Cortex of kidney (tissue), 1 donor: ENCODE measurements at places on chromosomes 12 and 14.

GRCh38 chr12:72658615-72659014 lies 386.4 kb downstream of the TRHDE start:
- DNase-seq, result no peak

- no peak for DNase-seq
Observed at GRCh38 chr12:71892059-71892458, 46.6 kb upstream of the TPH2 start.

- DNase-seq, result no peak
Observed at GRCh38 chr14:38716926-38717325, 386.1 kb downstream of the SEC23A start.

- DNase-seq, result no peak
Observed at GRCh38 chr12:87274594-87275245, 754.5 kb downstream of the C12orf50 start.

DNA sequence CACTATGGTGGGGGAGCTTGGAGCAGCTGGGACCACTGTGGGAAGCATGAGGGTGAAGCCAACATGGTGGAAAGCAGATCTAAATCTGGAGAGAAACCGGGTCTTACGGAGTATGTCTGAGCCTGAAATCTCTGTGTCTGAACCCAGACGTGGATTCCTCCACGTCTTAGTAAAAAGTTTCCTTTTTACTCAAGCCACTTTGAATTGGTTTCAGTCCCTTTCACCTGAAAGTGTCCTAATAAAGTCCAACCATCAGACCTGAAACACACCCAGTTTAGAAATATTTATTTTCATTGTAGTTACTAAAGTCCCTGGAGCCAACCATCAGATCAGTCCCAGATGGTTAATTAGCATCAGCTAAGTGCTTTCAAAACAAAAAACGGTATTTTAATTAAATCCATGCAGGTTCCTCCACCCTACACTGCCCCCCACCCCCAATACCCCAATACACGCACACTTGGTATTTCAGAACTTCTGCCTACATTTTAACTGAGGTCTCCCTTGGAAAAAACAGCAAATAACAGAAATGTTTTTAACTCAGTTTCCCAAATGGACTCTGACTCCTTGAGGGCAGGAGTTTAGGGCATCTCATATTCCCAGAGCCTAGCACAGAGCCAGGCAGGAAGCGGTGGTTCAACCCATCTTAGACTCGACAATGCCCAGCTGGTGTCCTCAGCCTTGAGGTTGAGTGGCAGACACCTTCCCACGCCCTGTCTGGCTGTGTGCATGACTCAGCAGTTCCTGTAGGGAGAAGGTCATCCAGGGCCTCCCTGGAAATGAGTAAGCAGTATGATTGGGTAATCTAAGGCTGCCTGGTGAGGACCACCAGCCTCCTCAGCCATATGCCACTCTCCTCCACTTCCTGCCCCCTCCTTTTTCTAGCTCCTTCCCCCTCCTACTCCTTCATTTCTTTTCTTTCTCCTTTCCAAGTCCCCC lies 175.8 kb downstream of the TTC8 start:
- no peak for DNase-seq

DNA sequence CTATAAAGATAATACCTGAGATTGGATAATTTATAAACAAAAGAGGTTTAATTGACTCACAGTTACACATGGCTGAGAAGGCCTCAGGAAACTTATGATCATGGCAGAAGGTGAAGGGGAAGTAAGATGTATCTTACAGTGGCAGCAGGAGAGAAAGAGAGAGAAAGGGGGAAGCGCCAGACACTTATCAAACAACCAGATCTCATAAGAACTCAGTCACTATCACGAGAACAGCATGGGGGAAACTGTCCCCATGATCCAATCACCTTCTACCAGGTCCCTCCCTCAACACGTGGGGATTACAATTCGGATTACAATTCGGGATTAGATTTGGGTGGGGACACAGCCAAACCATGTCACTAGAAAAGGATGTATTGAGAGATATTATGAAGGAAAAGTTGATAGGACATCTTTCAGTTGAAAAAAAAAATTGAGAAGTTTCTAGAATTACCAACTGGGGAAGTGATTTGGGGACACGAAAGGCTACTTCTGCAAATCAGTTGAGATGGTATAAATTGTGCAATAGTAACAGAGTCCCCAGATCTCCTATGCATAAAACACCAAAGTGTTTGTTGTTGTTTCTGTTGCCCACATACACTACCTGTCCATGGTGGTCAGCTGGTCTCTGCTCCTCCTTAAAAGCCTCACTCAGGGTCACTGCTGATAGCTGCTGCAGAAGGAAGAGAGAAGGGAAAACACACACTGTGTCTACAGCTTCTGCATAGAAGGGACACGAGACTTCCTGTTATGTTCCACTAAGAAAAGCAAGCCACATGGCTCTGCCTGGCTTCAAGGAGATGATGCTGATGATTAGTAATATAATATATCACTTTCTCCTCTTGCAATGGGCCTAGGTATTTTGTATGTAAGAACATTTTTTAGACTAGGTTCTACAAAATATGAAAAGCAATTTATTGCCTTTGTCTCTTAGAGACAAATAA lies 465.5 kb downstream of the PDZRN4 start:
- no peak for DNase-seq

DNA sequence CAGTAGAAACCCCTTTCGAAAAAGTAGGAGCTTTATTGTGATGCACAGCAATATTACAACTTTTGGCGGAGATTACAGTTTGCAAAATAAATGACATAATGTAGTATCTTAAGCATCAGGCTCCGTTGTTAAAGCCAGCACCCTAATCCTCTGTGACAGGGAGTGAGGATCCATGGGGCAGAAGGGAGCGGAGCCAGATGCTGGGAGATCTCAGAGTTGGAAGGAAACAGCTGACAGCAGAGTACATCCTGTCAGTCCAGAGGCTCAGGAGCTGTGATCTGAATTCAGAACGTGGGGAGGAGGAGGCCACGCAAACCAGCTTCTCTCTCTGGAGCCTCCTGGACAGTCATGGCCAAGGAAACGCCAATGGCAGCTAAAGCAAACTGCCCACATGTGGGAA lies 55.7 kb downstream of the TMTC1 start:
- DNase-seq, result no peak

DNA sequence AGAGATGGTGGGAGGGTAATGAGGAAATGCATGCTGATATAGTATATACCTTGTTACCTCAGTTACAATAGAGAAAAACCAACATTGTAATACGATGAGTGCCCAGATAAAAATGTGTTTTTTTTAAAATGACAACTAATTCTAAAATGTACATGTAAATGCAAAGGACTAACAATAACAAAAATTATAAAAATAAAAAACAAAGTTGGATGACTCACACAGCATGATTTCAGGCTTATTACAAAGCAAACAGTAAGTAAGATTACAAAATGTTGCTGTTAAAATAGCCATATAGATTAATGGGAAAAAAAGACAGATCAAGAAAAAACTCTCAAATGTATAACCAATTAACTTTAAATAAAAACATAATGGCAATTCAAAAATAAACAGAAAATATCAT lies 1099.4 kb downstream of the FSCB start:
- DNase-seq, result no peak

DNA sequence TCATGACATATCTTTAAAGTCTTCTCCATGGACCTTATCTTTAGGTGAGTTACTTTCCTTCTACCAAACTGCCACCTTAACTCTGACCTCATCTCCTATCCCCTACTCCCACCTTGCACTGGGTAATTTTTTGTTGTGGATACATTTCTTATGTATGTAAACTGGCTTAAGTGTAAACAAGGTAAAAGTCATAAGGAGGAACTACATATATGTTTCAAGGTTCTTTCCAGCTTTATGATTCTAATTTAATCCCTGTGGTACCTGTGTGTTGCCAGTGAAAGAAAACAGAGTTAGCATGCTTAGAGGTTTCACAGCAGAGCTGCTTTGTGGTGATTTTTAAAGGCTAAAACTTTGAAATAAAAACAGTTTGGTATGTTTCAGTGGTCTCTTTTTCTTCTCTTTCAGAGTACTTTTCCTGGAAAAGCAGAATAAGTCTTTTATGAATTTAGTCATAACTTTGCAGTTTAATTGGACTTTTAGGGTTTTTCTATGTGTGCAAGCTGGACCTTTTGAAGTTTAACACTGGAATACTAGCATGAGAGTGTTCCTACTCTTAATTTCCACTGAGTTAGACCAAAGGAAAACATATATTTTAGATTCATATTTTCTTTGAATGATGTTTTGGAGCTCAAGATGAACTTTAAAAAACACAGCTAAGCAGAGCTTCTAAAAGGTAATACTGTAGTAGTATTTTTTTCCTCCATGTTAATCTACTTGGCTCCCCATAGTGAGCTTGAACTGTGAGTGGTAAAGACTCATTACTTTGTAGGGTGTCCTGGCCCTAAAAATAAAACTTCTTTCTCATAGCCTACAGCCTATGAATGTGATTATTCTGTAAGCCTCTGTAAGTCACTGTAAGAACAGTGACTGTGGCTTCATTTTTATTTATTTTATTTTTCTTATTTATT lies 105.4 kb downstream of the FUT8 start:
- DNase-seq, result no peak

- DNase-seq, result no peak
Observed at GRCh38 chr12:3332188-3332587, 158.8 kb upstream of the PRMT8 start.

GRCh38 chr12:42791399-42791798 lies 201.9 kb upstream of the PRICKLE1 start:
- DNase-seq, result no peak

DNA sequence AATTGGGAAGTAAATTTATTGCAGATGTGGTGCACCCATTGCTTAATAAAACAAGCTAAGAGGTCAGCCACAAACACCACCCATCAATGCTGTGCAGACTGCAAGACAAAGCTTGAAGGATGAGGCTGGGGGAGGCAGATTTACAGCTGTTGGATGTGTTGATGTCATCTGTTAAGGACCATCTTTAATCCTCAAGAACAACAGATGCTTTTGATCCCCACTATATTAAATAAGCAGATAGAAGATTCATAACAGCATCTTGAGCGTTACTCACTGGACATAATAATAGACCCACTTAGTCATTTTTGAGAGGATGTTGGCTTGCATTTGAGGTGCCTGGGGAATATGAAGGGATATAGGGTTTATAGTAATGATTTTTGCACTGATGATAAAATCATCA lies 58.8 kb downstream of the GPR68 start:
- no peak for DNase-seq

DNA sequence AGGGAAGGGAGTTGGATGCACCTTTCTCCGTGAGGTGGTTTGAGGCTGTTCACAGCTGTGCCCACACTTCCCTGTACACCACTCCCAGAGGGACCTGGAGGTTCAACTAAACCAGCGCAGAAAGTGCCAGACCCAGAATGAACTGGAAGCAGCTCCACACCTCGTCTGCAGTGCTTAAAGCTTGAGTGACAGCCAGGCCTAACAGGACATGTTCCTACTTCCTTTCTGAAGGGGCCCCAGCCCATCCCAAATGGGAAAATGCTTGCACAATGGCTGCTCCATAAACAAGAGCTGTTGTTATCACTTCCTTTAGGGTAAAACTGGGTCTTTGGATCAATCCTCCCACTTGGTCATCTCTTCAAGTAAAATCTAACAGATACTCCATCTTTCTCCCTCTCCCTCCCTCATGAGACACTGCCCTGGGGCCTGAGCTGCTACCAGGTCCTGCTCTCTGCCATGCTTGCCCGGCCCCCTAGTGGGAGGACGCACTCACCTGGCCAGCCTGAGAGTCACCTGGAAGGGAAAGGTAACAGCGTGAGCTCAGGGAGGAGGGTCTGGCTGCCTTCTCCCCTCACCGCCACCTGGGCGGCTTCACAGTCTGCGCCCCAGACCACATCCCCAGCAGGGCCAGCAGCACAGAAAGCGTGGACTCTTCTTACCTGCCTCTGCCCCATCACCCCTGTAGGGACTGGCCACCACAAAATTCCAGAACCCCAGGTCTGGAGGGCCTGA lies 33.5 kb downstream of the ISCA2 start:
- DNase-seq, result no peak

DNA sequence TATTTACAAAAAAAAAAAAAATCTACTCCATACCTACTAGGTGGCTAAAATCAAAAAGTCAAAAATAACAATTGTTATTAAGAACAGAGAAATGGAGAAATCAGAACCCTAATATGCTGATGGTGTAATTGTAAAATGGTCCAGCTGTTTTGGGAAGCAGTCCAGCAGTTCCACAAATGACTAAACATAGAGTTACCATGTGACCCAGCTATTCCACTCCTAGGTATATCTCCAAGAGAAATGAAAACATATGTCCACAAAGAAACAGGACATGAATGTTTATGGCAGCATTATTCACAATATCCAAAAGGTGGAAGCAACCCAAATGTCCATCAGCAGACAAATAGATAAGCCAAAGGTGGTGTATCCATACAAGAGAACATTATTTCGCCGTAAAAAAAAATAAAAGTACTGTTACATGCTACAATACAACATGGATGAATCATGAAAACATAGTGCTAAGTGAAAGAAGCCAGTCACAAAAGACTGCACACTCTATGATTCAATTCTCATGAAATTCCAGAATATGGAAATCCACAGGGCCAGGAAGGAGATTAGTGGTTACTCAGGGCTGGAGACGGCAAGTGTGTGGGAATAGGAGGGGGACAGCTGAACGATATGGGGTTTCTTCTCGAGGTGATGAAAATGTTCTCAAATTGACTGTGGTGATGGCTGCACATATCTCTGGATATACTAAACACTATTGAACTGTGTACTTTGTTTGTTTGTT lies 9.1 kb upstream of the DPF3 start:
- no peak for DNase-seq

GRCh38 chr12:79555028-79555925 lies 135.5 kb downstream of the PAWR start:
- no peak for DNase-seq

- no peak for DNase-seq
Observed at GRCh38 chr14:100345711-100346110, 22.6 kb downstream of the SLC25A47 start.

GRCh38 chr14:79986251-79986650 lies 225.1 kb downstream of the DIO2 start:
- DNase-seq, result no peak

DNA sequence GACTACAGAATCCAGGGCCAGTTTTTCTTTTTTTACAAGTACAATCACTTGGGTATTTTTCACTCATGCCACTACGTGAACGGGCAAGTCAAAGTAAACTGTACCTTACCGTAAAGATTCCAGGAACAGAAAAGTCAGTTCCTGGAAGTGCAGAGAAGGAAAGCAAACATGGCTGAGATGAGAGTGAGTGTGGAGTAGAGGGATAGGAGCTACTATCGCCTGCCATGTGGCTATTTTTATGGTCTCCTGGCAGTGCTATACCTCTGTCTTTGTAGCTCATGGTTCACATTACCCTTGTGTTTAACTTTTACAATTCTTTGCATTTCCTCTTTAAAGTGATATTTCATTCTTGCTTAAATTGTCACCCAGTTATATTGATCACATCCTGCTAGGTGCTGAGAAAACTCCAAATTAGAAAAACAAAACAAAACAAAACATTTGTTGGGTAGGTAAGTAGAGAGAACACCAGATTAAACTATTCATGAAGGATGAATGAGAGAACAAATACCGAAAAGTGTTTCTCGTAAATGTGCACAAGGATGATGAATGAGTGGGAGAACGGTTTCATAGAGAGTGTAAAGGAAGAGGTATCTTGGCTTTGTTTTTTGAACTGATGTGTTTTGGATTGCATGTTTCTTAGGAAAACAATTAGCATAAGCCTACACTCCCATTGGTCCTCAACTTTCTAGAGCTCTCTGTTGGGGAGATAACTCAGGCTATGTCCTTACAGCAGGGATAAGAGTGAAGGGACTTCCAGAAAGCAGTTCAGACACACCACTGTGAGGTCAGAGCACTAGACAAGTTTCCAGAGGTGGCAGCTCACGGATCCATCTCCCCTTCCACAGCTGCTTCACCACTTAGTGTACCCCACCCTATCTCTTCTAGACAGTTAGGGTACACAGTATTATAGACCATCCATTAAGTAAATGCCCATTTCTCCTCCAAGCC lies 163.7 kb downstream of the IPO8 start:
- no peak for DNase-seq

GRCh38 chr12:572532-572899 lies 90.7 kb downstream of the NINJ2 start:
- DNase-seq, result no peak
